ENCODE measurements at places on chromosomes 11 and 22.

GRCh38 chr11:113138731-113139130, 175.7 kb upstream of the TTC12 start:
- H3K4me1 ChIP-seq = peaks cover 17% of the 10 kb centered on the region
- H3K27me3 ChIP-seq = no peaks in the 10 kb centered on the region
- H3K27ac ChIP-seq = no peak overlapping the region
- no peak overlapping the region for H3K4me3 ChIP-seq

GRCh38 chr22:41603873-41604332, 14.3 kb upstream of the PMM1 start:
- peaks cover 49% of the 10 kb centered on the region for H3K36me3 ChIP-seq
- H3K4me1 ChIP-seq = no peaks in the 10 kb centered on the region
- DNase-seq = no peak
- no peak overlapping the region for H3K4me3 ChIP-seq

DNA sequence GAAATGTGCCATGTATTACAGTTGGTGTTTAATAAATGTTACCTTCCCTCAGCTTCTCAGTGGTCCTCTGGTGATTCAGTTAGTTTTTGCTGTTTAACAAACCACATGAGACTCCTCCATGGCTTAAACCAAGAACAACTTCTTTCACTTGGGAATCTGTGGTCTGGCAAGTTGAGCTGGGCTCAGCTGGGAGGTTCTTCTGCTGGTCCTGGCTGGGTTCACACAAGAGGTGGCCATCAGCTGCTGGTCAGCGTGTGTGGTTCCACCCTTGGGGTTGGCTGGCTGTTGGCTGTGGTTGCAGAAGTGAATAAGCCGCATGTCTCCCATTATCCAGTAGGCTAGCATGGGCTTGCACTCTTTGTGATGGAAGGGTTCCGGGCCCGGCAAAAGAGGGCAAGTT, 160.5 kb downstream of the MIAT start:
- no peaks in the 10 kb centered on the region for H3K36me3 ChIP-seq
- no peak overlapping the region for H3K27ac ChIP-seq

DNA sequence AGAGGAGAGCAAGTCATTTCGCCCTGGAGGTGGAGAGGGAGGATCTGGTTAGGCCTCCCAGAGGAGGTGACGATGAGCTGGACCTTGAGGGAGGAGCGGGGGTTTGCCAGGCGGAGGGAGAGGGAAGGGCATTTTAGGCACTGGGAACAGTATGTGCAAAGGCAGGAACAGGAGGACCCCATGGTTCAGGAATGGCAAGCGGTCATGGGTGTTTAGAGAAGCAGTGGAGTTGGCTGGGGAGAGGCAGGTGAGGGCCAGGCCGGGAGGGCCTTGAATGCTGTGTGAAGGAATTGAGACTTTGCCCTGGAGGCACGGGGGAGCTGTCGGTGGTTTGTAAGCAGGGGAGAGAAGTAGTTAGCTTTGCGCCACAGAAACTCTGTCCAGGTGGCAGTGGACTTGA, 10.3 kb downstream of the PRDM11 start:
- no peak for DNase-seq
- peaks cover 60% of the 10 kb centered on the region for H3K4me1 ChIP-seq
- H3K27me3 ChIP-seq = no peaks in the 10 kb centered on the region

DNA sequence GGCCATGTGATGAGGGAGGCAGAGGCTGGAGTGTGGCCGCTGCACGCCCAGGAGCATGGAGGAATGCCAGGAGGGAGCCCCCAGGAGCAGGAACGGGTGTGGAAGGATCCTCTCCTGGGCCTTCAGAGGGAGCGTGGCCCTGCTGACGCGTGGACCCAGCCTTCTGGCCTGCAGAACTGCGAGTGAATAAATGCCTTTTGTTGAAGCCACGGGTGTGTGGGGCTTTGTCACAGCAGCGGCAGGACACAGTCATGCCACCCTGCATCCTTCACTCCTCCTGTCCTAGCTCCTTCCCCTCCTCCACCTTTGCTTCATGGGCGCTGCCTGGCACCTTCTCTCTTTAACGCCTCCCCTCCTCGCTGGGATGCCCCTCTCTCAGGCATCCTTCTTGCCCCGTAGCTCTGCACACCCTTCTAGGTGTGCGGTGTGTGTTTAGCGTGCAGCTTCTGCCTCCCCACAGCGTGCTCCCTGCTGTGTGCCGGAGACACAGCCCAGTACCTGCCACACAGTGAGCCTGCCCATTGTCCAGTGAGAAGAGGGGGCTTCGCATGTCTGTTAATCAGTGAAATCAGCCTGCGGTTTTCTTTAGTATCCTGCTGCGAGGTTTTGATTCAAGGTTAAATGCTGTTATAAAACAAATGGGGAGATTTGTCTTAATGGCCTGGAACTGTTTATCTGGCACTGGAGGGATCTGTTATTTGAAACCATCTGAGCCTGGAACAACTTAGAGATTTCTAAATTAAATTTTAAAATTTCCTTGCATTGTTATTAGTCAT, 459.6 kb downstream of the TBC1D22A start:
- peaks cover 8% of the 10 kb centered on the region for H3K4me1 ChIP-seq
- DNase-seq = no peak
- no peak overlapping the region for H3K27ac ChIP-seq
- H3K27me3 ChIP-seq = no peaks in the 10 kb centered on the region
- H3K36me3 ChIP-seq = no peaks in the 10 kb centered on the region

DNA sequence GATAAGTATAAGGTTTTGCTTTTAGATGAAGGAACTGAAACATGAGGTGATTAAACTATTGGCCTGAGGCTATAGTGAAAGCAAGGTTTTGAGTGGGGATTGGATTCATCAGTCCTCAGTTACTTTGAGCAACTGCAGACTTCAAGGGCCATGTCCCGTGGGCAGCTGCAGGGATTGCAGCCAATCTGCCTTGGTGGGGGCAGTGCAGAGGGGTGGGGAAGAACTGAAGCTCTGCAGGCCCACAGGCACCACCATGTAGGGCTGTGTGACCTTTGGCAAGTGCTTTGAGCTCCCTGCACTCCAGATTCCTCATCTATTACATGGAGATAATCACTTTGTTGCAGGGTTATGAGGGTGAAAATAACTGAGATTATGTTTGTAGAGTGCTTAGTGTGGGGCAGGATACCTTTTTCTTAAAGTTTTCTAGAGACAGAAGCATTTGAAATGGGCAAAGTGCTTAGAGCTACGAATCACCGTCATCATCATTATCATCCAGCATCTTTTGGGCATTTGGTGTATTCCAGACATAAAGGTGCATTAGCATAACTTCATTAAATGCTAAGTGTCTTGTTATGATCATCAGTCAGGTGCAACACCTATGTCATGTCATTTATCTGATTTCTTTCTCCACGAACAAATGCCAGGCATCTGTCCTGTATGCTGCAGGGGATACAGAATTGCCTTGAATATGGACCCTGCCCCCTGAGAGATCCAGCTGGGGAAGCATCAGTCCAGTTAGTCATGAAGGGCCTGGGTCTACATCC, 72.1 kb upstream of the TENM4 start:
- H3K36me3 ChIP-seq = no peaks in the 10 kb centered on the region
- H3K4me1 ChIP-seq = no peaks in the 10 kb centered on the region
- DNase-seq = no peak
- H3K27ac ChIP-seq = no peak overlapping the region
- no peaks in the 10 kb centered on the region for H3K27me3 ChIP-seq

- H3K36me3 ChIP-seq = no peaks in the 10 kb centered on the region
- H3K4me3 ChIP-seq = no peak overlapping the region
- no peaks in the 10 kb centered on the region for H3K27me3 ChIP-seq
Observed at GRCh38 chr11:100769165-100769564, 82.1 kb downstream of the ARHGAP42 start.
